Hepatocyte (in vitro differentiated cells): ENCODE measurements at places on chromosomes 12 and 14. TPM values are rescaled to one million over a fixed set of nuclear protein-coding genes. Genes with fewer than 3 reads are reported as not detected.

Gene USP15
- total RNA-seq = 42.4 and 49.1 TPM in 2 replicates

Gene TTC6
- total RNA-seq = 20.1 and 20.8 TPM in 2 replicates

Gene C12orf57
- 219 and 289 TPM in 2 replicates for total RNA-seq

Gene PRB3
- not detected in 2 replicates for total RNA-seq

Gene HOXC10
- total RNA-seq = 0.23 and 0.60 TPM in 2 replicates

Gene LRRC9
- 0.13 and 0.28 TPM in 2 replicates for total RNA-seq

Gene FGF6
- not detected in 2 replicates for total RNA-seq

Gene KRT71
- not detected in 2 replicates for total RNA-seq
